Mammary microvascular endothelial cell (primary cell): ENCODE measurements at places on chromosomes 12 and 14. TPM values are rescaled to one million over a fixed set of nuclear protein-coding genes. Genes with fewer than 3 reads are reported as not detected.

The TMEM106C gene
- total RNA-seq: 91.7 and 100.0 TPM in 2 replicates

The SLC5A8 gene
- total RNA-seq: not detected in 2 replicates

The KRT4 gene
- not detected in 2 replicates for total RNA-seq

The RNASE3 gene
- total RNA-seq: not detected in 2 replicates

The CCDC177 gene
- total RNA-seq: not detected in 2 replicates
